ENCODE measurements at places on chromosomes 5 and 9. TPM values are rescaled to one million over a fixed set of nuclear protein-coding genes. Genes with fewer than 3 reads are reported as not detected.
A peak's percentile ranks its signal among the peaks of the same experiment; 100 is the strongest.

The ABLIM3 gene
- total RNA-seq: 2.4 TPM

The SLC46A2 gene
- not detected for total RNA-seq

The KCNIP1 gene
- total RNA-seq: 0.96 TPM

The FOXD4L4 gene
- total RNA-seq: 0.16 TPM

GRCh38 chr5:58932057-58932612 lies 349.3 kb downstream of the RAB3C start:
- H3K27ac ChIP-seq: no peak overlapping the region
- peaks cover 2% of the 10 kb centered on the region for H3K36me3 ChIP-seq
- no peaks in the 10 kb centered on the region for H3K27me3 ChIP-seq
- DNase-seq: no peak
- peaks cover 28% of the 10 kb centered on the region for H3K4me1 ChIP-seq

DNA sequence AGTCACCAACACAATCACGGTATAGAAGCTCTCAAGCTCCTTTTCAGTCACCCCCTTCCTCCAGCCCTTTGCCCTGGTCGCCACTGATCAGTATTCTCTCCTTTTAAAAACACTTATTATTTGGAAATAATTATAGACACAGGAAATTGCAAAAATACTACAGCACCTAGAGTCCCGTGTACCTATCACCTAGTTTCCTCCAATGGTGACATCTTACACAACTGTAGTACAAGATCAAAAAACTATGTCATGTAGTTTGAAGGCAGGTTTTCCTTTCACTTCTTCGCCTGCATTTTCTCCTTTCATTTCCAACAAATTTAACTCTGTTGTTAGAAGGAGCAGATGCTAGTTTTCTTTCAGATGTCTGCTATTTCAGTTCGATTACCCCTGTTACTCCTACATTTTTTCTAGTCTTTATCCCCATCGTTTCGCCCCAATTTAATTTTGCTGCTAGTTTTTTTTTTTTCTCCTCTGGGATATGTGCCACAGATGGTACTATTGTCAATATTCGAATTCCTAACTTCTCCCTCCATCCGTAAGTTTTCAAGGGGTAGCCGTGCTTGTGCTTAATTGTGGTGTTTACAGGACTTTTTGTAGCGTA lies 612 bp upstream of the ATG10 start:
- no peaks in the 10 kb centered on the region for H3K36me3 ChIP-seq
- no peaks in the 10 kb centered on the region for H3K27me3 ChIP-seq
- H3K27ac ChIP-seq: peak overlapping the region; percentile 98
- peak overlapping the region; percentile 88 for H3K4me3 ChIP-seq

DNA sequence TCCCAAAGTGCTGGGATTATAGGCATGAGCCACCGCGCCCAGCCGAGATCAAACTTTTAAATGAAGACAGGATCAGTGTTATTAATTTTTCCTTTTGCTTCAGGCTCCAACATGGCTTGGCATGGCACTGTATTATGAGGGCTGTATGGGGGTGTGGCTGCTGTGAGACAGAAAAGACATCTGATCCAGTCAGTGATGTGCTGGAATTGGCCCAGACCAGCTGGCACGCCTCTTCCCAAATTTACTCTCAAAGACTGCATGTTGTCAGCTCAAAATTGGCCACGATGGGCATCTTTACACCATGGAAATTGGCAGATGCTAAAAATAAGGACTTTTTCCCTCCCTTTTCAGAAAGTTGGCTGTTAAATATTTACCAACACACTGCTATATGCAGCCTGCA lies 12.1 kb upstream of the COL27A1 start:
- peaks cover 12% of the 10 kb centered on the region for H3K27me3 ChIP-seq
- H3K27ac ChIP-seq: no peak overlapping the region
- no peaks in the 10 kb centered on the region for H3K36me3 ChIP-seq
- no peak for DNase-seq
- no peaks in the 10 kb centered on the region for H3K4me1 ChIP-seq

DNA sequence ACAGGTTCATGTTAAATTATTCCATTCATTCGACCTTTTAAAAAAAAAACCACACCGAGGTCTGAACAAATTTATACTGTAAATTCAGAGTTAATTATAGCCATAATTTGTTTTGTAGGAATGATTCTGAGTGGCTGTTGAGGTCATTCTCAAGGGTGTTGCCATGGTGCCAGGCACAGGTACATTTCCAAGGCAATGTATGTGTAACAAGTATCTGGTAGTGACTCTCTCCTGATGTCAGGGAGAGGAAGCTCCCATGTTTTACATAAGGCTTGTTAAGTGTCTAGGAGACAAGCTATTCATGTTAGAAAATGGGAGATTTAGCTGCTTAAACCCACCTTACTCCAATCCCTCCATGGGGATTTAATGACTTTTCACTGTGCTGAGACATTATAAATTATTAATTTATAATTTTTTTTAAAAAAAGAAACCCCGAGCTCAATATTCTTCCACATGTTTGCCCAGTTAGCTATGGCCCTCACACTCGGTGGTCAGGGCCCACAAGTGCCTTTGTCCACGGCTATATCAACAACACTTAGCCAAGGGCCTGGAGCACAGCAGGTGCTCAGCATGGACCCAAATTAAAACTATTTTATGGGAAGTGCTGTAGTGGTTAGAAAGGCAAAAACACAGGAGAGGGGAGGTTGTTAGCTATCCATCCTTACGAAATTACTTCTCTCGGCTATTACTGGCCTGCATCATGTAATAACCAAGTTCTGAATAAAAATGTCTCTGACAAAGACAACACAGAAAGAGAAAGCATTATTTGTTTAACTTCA lies 154.6 kb upstream of the GNA14 start:
- no peaks in the 10 kb centered on the region for H3K27me3 ChIP-seq
- H3K4me1 ChIP-seq: peaks cover 13% of the 10 kb centered on the region
- peaks cover 8% of the 10 kb centered on the region for H3K36me3 ChIP-seq
- no peak overlapping the region for H3K27ac ChIP-seq
- no peak for DNase-seq

DNA sequence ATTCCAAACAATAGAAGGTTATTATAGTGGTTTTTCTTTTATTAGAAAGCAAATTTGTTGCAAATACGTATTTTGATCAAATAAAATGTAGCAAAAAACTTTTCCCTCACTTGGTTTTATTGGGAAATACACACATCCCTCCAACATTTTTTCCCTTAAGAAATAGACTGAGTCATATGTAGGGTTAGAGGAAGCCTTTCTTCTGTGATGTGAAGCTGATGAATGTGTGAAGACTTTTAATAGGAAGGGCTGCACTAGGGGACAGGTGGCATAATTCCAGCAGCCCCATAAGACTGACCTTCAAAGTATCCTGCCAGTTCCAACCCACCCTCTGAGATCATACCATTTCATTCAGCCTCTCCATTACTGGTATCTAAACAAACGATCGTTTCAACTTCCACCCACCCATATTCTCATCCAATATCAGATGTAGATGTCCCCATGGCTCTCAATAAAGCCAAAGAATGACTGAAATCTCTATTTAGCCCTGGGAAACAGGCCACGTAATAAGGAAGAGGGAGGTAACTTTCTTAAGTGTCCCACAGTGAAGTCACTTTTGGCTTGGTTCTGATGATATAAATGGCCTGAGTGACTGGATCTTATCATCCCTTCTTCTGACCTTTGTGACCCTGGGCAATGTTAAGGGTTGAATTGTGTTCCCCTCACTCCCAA lies 64.7 kb upstream of the LPAR1 start:
- H3K27ac ChIP-seq: no peak overlapping the region
- H3K27me3 ChIP-seq: no peaks in the 10 kb centered on the region
- H3K4me3 ChIP-seq: no peak overlapping the region
- no peaks in the 10 kb centered on the region for H3K36me3 ChIP-seq
- peaks cover 15% of the 10 kb centered on the region for H3K4me1 ChIP-seq
- no peak for DNase-seq

DNA sequence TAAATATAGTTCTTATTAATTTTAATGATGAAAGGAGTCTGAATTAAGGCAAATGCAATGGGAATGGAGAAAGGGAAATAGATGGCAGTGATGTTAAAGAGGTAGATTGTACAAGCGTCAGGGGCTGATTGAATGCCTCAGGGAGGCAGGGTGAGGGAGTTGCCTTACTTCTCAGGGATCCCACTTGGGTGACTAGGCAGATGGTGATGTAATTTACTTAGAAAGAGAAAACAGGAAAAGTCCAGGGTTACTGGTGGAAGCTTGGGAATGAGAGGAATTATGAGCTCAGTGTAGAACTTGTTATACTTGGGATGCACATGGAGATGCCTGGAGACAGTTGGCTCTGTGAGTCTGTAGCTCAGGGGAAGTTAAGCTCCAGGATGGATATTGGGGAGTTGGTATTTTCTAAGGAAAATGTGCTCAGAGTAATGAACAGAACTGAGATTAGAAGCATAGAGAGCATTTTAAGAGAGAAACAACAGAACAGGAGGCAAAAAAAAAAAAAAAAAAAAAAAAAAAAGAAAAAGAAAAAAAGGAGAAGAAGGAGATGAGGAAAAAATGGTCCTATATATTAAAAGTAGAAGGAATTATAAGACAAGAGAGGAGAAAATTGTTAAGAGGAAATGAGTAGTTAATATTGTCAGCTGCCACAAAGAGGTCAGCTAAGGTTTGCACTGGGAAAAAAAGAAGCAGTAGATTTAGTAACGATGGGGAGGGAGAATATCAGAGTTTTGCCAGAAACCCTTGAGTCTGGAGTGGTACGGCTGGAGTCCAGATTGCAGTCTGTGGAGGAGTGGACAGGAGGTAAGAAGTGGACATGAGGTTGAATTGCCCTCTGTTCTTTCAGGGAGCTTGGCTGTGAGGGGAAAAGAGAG lies 88.0 kb upstream of the ELL2 start:
- H3K27me3 ChIP-seq: no peaks in the 10 kb centered on the region
- DNase-seq: no peak
- H3K4me1 ChIP-seq: no peaks in the 10 kb centered on the region
- no peak overlapping the region for H3K4me3 ChIP-seq

GRCh38 chr9:114613087-114613486 lies 2.0 kb downstream of the TMEM268 start:
- peak overlapping the region; percentile 84 for H3K4me3 ChIP-seq
- H3K27ac ChIP-seq: no peak overlapping the region
- no peaks in the 10 kb centered on the region for H3K36me3 ChIP-seq

- no peaks in the 10 kb centered on the region for H3K27me3 ChIP-seq
- DNase-seq: no peak
- H3K4me3 ChIP-seq: no peak overlapping the region
Observed at GRCh38 chr5:38867416-38867815, 21.6 kb downstream of the OSMR start.

GRCh38 chr5:178113141-178113787 lies at the start of gene N4BP3:
N4BP3 (plus strand) TSS chr5:178113532; CDS start chr5:178119584, 6,052 bp downstream.
- DNase-seq: peak; percentile 56
- H3K27ac ChIP-seq: no peak within 1 kb of the TSS
- H3K36me3 ChIP-seq: no peaks in the 10 kb centered on the region
- H3K27me3 ChIP-seq: peaks cover 53% of the 10 kb centered on the region

DNA sequence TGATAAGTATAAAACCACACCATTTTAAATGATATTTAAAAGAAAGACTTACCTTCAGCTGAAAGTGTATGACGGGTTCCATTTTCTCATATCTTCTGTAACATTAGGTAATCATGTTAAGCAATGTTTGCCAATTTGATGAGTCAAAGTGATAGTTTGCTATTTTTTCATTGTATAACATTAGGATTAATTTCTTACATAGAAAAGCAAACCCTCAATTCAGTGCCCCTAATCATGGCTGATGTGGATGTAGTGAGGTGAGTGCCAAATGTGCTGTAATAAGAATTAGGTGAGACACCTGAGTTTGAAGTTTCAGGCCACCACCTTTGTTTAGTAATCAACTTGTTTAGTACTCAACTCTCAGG lies 68.0 kb downstream of the UNC13B start:
- no peak overlapping the region for H3K4me3 ChIP-seq
- no peaks in the 10 kb centered on the region for H3K36me3 ChIP-seq
- no peak overlapping the region for H3K27ac ChIP-seq
- DNase-seq: no peak

Data from neural crest cell (in vitro differentiated cells).